ENCODE measurements at places on chromosomes 3 and 15.

DNA sequence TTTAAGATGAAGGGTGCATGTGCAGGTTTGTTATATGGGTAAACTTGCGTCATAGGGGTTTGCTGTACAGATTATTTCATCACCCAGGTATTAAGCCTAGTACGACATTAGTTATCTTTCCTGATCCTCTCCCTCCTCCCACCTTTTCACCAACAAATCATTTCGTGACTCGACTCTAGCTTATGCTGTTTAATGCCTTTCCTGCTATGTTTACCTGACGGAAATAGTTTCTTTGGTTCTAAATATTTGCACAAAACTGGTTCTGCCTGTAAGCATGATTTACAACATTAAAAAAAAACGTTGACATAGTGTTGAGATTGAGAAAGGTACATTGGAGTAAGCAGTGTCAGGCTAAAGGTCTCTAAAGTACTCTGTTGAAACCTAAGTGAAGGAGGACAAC is 2.4 kb downstream of the GNL3 start:
- DNase-seq: no peak

DNA sequence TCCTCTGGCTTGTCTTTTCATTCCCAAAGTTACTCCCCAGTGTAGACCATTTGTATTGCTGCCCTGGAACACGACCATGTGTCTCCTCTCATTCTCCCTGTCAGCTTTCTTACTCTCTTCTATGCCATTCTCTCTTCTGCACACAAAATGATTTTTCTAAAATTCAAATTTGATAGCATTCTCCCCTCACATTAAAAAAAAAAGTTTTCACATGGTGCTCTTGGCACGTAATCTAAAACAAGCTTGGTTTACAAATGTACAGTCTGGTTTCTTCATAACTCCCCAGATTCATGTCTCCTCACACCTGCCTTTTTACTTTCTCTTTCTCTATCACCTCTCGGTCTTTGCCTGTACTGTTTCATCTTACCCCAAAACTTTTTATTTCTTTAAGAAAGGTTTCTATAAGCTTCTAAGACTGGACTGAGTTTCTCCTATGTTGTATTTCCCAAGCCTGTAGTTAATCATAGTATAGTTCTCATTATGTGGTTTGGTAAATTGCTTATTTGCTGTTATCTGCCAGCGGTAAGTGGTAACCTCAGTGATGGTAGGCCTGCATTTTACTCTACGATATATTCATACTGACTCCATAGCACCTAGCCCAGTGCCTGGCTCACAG is 31.2 kb downstream of the BCHE start:
- no peak for DNase-seq

DNA sequence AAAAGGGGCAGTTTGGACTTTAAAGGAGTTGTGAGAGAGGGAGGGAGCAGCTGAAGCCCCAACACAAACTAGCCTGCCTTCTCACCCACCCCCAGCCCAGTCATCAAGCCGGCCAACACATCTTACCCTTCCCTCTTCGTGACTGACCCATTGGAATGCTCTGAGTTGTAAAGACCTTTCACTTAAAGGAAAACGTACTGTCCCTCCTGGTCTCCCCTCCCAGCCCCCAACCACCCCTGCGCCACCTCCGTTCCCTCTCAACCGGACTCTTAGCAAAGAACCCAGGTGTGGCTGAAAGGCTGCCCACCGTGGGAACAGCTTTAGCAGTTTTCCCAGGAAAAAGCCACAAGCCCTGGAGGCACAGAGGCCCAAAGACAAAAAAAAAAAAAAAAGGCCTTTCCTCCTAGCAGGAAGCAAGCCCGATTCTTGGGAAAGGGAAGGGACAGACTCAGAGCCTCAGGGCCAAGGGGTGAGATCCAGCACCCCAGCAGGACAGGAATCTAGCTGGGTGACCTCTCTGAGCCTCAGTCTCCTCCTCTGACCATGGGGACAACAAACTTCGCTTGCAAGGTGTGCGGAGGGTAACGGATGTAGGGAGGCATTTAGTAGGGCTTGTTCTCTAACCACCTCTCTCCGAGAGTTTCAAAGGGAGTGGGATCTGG is 2.4 kb downstream of the CYP11A1 start:
- DNase-seq: no peak

DNA sequence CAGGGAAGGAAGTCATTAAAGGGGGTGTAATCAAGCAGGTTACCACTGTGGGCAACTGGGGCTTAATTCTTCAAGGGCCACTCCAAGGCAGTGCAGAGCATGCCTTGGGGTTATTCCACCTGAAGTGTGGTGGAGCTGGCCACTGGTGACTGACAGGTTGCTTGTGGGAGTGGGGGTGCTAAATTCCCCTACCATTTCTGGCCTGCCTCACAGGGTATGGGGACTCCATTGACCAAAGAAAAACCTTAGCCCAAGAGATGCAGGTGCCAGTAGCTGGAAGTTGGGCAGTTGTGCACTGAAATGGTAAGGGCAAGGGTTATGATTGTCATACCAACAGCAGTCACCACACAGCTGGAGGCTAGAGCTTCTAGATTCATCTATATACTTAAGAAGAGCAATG is 93.4 kb downstream of the ZNF621 start:
- DNase-seq: no peak

- DNase-seq: no peak
These were observed 186.6 kb downstream of the RAP2B start for GRCh38 chr3:153348457-153349107.

DNA sequence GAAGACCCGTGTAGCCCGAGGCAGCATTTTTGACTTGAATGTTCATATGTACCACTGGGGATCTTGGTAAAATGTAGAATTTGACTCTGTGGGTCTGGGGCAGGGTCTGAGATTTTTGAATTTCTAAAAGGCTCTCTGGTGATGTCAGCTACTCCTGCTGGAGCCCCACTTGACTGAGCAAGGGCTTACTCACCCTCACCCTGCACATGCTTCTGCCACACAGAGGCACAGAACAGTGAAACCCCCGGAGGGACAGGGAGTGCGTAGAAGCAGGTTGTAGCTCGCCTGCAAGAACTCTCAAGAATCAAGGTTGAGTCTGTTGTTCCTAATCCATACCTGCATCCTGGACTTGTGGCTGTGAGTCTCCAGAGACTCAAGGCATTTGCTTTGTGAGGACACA is 41.1 kb downstream of the SLCO3A1 start:
- no peak for DNase-seq
